ENCODE measurements at places on chromosomes 1 and 21. TPM values are rescaled to one million over a fixed set of nuclear protein-coding genes. Genes with fewer than 3 reads are reported as not detected.

DNA sequence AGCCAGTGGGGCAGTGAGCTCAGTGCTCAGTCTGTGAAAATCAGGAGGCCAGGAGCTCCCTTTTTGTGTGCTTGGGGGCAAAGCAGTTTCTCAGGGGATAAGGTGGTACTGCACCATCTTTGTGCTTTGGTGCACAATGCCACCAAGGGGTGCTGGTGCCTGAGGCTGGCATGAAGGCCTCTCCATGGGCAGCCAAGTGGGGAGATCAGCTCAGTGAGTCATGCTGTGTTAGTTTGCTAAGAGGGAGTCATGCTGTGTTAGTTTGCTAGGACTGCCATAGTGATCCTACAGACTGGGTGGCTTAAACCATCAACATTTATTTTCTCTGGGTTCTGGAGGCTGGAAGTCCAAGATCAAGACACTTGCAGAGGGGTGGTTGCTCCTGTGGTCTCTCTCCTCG lies 428.1 kb downstream of the PRDM2 start:
- DNase-seq: no peak

DNA sequence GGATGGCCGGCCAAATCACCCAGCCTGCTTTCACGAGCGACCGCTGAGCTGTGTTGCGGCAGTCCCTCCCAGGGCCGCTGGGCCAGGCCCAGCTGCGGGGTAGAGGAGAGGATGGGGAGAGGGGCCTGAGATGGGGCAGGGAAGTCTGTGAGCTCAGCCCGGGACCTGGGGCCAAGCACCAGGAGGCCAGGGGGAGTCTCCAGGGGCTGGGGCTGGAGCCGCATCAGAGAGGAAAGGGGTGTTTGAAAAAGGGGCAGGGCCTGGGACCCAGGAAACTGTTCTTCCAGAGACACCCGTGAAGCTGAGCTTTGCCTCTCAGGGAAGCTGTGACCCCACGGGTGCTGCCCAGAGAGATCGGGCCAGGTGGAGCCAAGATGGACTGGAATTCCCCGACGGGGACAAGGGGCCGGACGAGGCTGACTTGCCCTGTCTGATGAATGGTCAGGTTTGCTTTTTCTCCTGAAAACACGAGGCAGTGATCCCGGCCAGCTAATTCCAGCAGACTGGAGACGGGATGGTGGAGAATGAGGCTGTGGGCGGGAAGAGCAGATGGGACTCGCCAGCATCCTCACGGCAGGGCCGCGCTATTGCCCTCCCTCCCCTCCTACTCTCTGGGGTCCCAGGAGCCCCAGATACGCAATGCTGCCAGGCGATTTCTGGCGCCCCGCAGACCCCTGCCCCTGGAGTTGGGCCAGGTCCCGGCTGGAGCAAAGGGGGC lies 40.3 kb upstream of the COL18A1 start:
- peak; percentile 82 for DNase-seq

GRCh38 chr1:30678209-30678608 lies 45.2 kb downstream of the MATN1 start:
- DNase-seq: no peak

DNA sequence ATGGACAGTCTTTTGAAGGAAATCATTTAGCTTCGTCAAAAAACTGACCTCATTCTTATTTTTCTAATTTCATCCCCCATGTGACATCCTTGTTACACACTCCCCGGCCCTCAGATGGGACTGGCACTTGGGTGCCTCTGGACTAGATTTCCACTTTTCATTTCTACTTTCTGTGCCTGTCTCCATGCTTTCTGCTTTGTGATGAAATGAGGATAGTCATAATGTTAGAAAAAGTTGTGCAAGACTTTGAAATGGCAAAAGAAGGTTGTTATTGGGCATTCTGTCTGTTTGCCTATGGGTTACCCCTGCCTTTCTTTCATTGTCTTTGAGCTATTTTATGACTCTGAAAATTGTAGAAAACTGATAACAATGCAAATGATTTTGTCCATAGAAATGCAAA lies 54.9 kb downstream of the MDM4 start:
- no peak for DNase-seq

DNA sequence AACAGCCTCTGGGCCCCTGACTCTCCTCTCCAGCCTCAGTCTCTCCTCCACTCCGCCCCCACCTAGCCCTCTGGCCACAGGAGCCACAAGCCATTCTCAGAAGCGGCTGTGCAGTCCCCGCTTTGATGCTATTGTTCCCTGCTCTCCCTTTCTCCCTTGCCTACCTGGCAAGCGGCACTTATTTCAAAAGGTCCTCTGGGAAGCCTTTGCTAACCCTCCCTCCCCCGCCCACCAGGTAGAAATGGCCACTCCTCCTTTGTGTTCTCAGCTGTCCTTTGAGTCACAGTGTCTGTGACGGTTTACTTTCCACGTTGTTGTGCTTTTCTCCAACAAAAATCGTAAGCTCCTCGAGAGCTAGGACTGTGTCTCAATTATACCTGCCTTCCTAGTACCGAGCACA lies 338.4 kb upstream of the PROX1 start:
- DNase-seq: no peak

GRCh38 chr1:72150508-72150907 lies 131.8 kb downstream of the NEGR1 start:
- peak; percentile 3 for DNase-seq

GRCh38 chr1:29338908-29339575 lies 102.7 kb downstream of the PTPRU start:
- DNase-seq: peak; percentile 13

- no peak for DNase-seq
These were observed 172.7 kb downstream of the RASAL2 start for GRCh38 chr1:178266619-178267066.

DNA sequence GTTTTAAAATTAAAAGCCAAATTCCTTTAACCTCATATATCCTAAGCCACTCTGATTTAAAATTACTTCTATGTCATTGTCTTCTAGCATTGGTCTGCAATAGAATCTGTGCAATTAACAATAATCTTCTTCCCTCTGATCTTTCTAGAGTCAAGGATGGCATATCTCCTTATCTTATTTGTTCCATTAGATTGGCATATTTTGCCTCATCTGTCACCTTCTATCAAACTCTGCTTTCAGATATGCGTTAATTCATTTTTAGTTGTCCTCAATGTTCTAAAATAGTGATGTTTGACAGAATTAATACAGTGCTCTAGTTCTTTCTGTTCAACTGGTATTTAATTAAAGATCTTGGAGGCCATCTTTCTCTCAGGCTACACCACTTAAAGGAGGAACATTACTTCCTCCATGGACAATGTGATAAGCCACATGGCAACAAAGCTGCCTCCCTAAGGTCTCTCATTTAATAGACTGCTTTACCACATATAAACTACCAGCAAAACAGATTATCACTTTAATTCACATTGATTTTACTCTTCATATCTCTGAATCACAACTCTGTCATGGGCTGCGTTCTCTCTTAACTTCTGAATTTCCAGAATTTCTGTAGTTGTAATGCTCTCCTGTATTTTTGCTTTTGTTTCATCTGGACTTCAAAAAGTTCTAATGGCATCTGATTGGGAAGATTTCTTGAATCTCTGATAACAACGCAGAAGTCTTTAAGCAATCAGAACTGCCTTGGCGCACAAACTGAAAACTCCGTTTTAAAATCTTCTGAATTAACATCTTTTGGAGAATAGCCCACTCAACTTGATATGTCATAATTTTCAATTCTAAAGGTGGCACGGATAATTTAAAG lies 2.8 kb downstream of the NRIP1 start:
- no peak for DNase-seq

DNA sequence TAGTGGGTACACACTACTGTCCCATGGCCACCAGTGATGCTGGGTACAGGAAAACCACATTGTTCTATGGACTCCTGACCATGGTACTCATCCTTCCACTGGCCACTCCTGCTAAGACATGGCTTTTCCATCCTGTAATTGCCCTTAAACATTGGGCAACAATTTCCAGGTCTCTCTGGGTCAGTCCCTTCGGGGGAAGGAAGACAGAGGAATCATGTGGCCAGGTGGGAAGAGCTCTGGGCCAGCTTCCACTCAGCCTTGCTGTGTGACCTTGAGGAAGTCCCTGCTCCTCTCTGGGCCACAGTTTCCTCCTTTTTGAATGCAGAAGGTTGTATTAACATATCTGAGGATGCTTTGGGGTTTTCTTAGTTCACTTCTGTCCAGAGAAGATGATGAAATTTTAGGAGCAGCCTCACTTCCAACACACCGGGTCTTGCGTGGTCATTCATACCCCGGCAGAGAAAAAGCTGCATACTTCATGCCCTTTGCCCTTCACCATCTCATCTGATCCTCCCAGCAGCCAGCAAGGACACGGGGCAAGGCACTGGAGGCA lies 50.8 kb downstream of the SRRM1 start:
- no peak for DNase-seq

- no peak for DNase-seq
These were observed 94.1 kb downstream of the ABCA4 start for GRCh38 chr1:94026619-94027380.

DNA sequence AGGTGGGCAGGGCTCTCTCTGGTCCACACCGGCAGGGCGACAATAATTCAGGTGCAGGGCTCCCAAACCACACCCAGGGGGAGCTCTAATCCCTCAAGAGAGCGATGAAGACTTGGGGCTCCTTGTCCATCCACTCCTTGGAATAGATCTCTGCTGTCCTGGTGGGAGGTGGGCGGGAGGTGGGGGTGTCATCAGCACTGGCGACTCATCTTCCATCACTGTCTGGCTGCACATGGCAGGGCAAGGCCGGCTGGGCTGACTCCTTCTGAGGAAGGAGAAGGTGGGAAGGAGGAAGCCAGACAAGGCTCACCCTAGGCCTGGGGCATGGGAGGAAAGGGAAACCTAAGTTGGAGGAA lies 29.3 kb downstream of the TNNT2 start:
- peak; percentile 61 for DNase-seq

GRCh38 chr1:152013664-152014237 lies 20.1 kb upstream of the S100A10 start:
- DNase-seq: peak; percentile 32

GRCh38 chr1:54476530-54477109 lies 70.4 kb upstream of the SSBP3 start:
- no peak for DNase-seq

- DNase-seq: peak; percentile 26
These were observed 3.5 kb downstream of the GCLM start for GRCh38 chr1:93905734-93906133.

- no peak for DNase-seq
These were observed 10.3 kb downstream of the LDLRAD2 start for GRCh38 chr1:21822349-21822748.

DNA sequence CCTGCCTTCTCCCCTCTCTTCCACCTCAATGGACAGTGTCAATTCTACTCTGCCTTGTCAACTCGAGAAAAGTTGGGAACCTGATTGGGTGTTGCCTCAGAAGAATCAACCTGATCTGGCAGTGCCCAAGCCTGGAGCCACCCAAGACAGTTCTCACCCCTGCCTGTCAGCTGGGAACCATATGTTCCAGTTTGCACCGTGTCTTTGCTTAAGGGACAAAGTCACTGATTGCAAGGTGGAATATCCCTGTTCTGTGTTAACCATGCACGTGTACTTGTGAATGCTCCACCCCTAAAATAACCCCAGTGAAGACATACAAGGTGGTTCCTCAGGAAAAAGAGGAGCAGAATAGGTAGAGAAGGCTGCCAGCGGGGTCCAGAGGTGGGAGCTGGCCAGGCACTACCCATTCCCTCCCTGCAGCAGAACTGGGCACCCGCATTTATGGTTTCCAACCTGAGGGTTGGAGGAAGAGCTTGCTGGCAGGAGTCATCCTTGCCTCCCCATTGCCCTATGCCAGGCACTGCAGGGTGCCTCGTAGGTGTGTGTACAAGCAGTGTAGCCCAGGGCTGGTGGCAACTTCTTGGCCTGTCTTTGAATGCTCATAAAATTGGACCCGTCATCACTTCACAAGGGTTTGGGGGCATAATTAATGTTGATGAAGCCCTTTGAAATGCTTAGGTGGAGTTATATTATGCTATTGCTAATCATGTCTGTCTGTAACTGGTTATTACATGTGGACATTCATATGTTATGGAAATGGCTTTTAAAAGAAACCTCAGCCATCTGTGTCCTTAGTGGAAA lies 11.3 kb downstream of the NIPAL3 start:
- DNase-seq: no peak

GRCh38 chr1:61638911-61639605 lies 85.9 kb downstream of the TM2D1 start:
- DNase-seq: no peak

DNA sequence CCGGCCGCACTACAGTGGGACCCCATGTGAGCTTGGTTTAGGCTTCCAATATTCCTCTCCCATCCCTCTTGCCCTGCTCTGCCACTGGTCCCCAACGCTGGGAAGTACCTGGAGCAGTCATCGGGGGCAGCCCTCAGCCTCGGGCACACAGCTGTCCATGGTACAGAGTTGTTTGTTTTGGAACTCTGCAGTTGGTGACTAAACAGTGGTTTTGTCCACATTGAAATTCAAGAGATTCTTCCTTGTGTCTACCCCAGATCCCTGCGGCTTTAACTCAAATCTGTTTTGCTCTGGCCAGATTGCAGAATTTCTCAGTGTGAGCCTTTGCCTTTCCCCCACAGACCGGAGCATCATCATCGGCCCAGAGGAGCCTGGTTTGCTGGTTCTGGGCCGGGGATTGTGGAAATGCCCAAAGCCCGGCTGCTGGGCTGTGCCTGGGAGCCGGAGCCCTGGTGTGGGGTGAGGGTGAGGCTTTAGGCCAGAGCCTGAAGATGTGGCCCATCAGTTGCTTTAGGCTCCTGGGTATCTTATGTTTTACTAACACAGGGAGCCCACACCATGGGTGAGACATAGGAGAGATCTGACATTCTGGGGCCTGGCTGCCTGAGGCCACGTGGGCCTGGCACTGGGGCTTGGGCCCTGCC lies 93.2 kb downstream of the ARHGEF10L start:
- DNase-seq: peak; percentile 95

Gene CYP4Z1
- not detected for total RNA-seq

Gene STMN1
- total RNA-seq: 253 TPM

Gene ITLN2
- not detected for total RNA-seq

Gene C8A
- total RNA-seq: not detected

Gene CACNA1E
- total RNA-seq: not detected

Gene PLPPR5
- not detected for total RNA-seq

Gene CFAP141
- total RNA-seq: not detected

Gene NR5A2
- not detected for total RNA-seq
